ENCODE measurements at places on chromosomes 5 and 9.

- no peak for DNase-seq
These were observed 47.7 kb downstream of the COL23A1 start for GRCh38 chr5:178542455-178542854.

DNA sequence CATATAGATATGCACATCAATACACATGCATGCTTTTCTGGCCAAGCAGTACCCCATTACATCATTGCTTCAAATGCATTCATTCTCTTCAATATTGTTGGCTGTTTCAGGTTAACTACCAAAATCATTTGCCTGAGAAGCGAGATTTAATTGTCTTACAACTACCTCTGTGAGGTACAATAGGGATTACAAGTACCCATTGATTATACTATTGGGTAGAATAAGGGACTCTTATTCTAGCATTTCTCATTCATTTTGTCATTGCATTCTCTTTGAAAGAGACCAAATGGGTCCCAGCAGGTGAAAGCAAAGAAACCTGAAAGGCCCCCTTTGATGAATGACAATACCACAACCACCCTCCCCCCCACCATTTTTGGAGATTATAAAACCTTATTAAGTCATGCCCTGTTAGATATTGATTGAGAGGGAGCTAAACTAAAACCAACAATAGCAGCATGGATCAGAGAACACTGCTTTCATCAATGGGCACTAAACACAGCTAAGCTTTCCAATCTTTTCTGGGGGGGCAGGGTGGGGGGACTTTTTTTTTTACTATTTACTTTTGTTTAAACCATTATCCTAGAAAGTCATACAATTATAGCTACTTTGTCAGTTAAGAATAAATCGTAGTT lies 375.0 kb upstream of the CCNH start:
- no peak for DNase-seq

- no peak for DNase-seq
These were observed 38.4 kb upstream of the GRHPR start for GRCh38 chr9:37383876-37384746.

- no peak for DNase-seq
These were observed 28.4 kb downstream of the PSAT1 start for GRCh38 chr9:78325343-78325742.

- no peak for DNase-seq
These were observed 32.2 kb downstream of the IER5L start for GRCh38 chr9:129145841-129146292.

- no peak for DNase-seq
These were observed 22.5 kb downstream of the EDIL3 start for GRCh38 chr5:84362061-84362720.

DNA sequence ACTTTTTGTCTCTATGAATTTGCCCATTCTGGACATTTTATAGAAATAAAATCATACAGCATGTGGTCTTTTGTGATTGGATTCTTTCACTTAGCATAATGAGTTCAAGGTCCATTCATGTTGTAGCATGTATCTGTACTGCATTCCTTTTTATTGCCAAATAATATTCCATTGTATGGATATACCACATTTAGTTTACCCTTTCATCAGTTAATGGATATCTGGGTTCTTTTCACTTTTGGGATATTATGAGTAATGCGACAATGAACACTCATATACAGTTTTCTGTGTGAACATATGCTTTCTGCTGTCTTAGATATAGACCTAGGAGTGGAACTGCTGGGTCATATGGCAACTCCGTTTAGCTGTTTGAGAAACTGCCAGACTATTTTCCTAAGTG lies 41.3 kb upstream of the MAST4 start:
- no peak for DNase-seq

DNA sequence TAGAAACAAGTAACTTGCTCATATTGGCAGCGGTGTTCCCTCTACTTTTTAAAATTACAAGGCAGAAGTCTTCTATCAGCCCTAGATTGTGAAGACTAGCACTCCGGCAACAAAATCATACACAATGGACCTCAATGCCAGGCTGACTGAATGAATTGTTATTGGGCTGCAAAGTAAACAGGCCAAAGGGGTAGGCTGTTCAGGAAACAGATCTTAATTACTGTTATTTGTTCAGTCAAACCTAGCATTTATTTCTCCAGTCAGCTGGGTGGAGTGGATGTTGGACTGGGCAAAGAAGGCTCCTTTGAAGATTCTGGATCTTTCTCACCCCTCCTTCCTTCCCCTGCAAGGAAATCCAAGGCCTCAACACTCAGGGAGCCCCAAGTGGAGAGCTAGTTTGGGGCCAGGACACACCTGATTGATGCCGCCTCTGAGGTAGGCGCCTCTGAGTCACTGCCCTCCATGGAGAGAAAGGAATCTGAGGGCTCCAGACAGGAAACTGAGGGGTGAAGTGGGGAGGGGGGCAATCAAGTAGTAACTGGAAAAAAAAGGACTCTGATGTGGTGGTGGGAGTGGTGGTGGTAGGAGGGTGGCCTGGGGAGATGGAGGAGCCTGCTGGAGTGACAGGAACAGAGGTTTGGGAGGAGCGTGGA lies 35.5 kb downstream of the SERINC5 start:
- DNase-seq: no peak

DNA sequence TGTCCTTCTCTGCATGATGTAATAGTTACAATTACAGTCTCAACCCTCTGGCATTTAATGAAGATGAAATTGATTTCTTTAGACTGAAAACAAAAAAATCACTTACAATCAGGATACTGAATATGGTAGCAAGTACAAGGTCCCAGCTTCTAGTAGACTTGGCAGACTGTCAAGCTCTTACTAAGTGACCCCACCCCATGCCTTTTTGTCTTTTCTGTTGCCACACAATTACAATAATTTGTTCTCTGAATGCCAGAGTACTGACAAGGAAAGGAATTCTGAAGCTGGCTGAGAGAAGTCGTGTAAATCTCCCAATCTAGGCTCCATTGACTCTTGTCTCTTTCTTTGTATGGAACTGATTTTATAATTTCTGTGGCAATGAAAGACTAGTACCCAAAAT lies 154.2 kb downstream of the TMC1 start:
- DNase-seq: no peak

DNA sequence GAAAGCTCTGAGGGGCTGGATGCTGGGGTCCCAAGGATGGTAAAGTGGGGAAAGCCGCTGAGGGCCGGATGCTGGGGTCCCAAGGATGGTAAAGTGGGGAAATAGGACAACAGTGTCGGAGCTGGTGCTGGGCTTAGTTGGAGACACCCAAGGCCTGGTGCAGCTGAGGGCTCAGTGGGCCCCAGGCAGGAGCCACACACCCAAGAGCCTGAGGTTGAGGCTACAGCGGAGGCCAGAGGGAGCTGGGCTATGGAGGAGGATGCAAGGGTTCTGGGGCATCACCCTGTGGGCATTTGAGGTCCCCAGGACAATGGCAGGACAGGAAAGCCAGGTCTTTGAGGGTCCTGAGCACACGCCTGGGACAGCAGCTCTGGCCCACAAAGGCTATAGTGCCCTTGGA lies 19.1 kb upstream of the SLC9A3 start:
- DNase-seq: no peak

- DNase-seq: peak; percentile 48
These were observed 1.4 kb downstream of the ATOSB start for GRCh38 chr9:35114113-35114839.

DNA sequence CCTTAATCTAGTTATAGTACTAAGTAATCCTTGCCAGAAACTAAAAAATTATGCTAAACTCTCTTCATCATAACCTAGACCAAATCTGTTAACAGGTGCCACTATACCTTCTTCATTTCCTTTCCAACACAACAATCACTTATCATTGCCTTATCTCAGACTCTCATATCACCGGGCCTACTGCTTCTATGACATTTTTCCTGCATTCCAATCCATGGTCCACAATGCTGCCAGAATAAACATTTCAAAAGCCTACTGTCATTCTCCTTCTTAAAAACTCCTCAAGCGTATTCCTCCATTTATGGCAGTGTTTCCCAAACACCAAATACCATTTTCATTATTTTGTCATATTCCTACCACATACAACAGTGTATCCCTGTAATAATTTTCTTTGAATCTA lies 6.5 kb downstream of the PPP6C start:
- no peak for DNase-seq

GRCh38 chr5:54753034-54753433 lies 232.4 kb downstream of the ESM1 start:
- DNase-seq: no peak

GRCh38 chr5:178115814-178116142 lies 2.4 kb downstream of the N4BP3 start:
- DNase-seq: no peak

GRCh38 chr5:32955814-32956213 lies 244.7 kb downstream of the NPR3 start:
- no peak for DNase-seq

- DNase-seq: no peak
These were observed 192.7 kb downstream of the GNA14 start for GRCh38 chr9:77455312-77455927.

GRCh38 chr9:136657974-136658848 lies 4.5 kb upstream of the EGFL7 start:
- no peak for DNase-seq

GRCh38 chr9:94941211-94941875 lies 214.8 kb downstream of the AOPEP start:
- no peak for DNase-seq

DNA sequence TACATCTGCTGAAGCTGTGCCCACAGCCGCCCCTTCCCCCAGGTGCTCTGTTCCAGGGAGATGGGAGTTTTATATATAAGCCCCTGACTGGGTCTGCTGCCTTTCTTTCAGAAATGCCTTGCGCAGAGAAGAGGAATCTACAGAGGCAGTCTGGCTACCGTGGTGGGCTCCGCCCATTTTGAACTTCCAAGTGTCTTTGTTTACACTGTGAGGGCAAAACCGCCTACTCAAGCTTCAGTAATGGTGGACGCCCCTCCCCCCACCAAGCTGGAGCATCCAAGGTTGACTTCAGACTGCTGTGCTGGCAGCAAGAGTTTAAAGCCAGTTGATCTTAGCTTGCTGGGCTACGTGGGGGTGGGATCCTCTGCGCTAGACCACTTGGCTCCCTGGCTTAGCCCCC lies 41.3 kb downstream of the RANBP17 start:
- no peak for DNase-seq

- no peak for DNase-seq
These were observed 224.5 kb downstream of the BNC2 start for GRCh38 chr9:16645970-16646369.

GRCh38 chr9:20591223-20591622 lies 31.1 kb downstream of the MLLT3 start:
- DNase-seq: no peak

DNA sequence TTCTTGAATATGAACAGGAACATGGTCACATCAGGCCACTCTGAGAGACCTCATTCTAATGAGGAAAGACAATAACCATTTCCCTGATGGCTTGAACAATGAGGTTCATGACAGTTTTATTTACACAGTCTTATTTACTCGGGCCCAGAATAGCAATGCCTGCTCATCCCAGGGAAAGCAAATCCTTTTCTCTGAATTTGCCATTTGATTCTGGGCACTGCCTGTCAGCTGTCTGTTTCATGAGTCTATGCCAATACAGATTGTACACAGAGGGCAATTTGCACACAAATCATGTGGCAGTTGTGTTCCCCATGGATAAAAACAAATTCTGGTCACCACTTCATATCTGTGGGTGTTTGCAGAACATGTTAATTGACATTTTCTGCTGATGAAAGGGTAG lies 492.5 kb downstream of the ACTL7B start:
- no peak for DNase-seq

DNA sequence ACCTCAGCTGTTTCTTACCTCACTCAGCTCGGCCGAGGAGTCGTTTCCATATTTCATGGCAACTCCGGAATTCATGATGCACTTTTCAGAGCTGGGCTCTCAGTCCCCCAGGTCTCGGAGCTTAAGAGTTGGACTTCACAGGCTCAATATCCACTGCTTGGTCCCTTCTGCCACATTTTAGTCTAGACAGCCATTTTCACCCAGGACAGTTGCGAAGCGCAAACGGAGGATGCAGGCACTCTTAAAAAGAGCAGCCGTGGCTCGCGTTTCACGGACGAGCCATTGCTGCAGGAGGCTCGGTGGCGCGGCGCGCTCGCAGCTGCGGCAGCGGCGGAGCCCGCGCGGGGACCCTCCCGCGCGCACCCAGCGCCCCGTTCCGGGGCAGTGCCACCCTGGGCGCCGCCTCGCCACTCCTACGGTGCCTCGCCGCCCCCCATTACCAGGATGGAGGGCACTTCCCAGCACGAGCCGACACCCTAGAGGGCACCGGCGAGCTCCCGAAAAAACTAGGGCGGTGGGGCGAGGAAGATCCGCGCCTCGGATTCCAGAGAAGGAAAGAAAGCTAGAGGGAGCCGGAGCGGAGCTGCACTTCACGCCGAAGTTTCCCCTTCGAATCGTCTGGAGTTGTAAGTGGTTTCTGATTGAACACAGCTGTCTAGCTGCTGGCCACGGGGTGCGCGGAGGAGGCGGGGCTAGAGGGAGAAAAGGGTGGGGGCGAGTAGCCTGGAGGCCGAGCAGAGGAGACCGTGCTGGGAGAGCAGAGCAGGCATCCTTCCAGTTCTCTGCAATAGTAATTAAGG lies 140.3 kb downstream of the TSSK1B start:
- DNase-seq: peak; percentile 53

DNA sequence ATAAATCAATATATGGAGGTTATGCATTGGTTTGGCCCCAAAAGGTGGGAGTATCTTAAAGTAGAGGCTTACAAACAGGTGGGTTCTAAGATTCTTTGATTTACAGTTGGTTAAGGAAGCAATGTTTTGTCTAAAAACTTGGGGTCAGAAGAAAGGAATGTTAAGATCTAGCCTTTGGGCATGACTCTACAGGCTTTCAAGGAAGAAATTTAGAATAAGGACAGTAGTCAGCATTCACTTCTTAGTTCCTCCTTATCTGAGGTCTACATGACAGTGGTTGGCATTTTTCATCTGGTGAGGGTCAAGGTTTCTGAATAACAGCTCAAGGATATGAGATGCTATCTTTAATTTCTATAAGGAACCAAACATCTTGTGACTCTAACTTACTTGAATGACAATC lies 122.8 kb downstream of the CAMK4 start:
- DNase-seq: no peak

DNA sequence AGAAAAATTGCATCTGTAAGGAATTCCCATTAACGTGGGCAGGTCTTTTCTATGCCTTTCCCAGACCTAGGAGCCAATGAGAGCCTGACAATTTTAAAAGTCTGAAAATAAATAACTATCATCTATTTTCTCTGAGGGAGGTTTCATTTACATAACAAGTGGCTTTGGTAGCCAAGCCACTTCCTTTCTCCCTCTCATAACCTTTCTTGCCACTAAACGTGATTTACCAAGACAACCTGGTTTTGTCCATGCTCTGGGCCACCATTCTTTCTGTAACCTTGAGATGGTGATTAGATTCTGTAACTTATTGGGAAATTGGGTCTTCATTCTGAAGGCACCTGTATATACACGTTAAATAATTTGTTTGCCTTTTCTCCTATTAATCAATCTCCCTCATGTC lies 1046.9 kb downstream of the CDH12 start:
- no peak for DNase-seq

DNA sequence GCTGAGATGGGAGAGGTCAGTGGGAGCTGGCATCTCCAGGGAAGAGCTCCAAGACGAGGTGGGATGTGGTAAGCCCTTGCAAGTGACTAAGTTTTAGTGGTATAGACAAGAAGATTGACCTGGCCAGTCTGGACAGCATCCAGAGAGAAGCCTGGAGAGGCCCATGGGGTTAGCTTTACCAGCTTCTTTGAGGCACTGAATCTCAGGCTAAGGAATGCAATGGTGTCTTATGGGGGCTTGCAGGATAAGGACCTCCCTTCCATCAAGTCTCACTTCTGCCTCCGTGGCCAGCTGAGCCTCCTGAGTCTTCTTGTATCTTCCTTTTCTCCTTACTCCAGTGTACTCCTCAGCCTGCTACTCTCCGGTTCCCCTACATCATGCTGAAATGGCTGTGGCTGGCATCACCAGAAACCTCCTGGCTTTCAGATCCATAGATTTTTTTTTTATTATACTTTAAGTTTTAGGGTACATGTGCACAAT lies 56.5 kb upstream of the JADE2 start:
- DNase-seq: no peak
